Stimulated activated CD4-positive, alpha-beta T cell treated with anti-CD3 and anti-CD28 coated beads, Interleukin-1b, Interleukin-23, amount 100 ng/mL, for 1 hour (primary cell): ENCODE measurements at places on chromosomes 12 and 14.

- DNase-seq: no peak
These were observed 341.9 kb downstream of the GXYLT1 start for GRCh38 chr12:41802803-41803202.

GRCh38 chr14:95611293-95611880 lies 74.8 kb upstream of the TCL1B start:
- DNase-seq: no peak

DNA sequence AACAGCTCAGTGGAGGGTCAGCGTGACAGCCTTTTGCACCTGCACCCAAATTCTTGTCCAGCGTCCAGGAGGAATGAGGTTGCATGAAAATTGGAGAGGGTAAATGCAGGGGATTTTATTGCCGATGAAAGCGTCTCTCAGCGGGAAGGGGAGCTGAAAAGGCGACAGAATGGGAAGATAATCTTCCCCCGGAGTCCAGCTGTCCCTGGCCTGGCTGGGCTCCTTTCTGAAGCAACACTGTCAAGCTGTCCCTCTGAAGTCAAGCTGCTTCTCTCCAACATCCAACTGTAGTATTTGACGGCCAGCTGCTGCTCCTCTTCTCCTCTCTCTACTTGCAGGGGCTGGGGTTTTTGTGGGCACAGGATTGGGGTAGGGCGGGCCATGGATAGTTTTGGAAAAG lies 32.7 kb downstream of the NOPCHAP1 start:
- DNase-seq: no peak

GRCh38 chr12:6278439-6279255 lies 31.8 kb upstream of the PLEKHG6 start:
- peak; percentile 79 for DNase-seq

GRCh38 chr12:109182041-109182839 lies 65.9 kb downstream of the ACACB start:
- DNase-seq: no peak

- no peak for DNase-seq
These were observed 37.1 kb downstream of the USP15 start for GRCh38 chr12:62297321-62297720.

DNA sequence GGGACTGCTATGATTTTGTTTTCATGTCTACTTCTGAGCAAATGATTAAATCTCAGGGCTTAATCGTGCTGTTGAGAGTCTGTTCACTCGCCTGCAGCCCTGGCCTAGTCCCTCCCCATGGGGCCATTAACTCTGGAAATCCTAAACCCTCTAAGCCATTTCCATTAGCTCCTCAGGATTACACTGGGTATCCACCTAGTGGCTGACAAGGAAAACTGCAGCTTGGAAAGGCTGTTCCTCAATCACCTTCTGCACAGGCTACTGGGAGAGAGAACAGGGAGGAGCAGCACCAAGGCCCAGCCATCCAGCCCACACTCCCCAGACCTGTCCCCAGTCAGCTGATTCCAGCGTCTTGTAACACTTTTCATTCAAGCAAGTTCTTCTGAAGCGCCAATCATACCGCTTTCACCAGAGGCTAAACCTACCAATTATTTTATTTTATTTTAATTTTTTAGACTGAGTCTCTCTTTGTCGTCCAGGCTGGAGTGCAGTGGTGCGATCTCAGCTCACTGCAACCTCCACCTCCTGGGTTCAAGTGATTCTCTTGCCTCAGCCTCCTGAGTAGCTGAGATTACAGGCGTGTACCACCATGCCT lies 48.7 kb downstream of the NEUROD4 start:
- no peak for DNase-seq

DNA sequence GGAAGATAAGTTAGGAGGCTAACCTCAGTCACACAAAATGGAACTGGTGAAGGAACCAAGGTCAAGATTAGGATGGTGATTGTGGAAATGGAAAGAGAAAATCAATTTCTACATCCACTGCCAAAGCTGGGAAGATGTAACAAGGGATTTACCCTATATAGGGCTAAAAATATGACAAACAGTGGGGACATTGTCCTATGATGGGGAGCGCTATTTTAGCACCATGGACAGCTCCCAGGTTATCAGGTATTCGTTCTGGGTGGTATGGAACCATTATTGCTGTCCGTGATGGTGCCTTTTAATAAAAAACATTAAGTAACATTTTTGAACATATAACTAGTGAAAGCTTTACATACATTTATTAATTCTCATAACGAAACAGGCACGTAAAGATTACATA lies 124.0 kb downstream of the NDUFA12 start:
- DNase-seq: no peak

DNA sequence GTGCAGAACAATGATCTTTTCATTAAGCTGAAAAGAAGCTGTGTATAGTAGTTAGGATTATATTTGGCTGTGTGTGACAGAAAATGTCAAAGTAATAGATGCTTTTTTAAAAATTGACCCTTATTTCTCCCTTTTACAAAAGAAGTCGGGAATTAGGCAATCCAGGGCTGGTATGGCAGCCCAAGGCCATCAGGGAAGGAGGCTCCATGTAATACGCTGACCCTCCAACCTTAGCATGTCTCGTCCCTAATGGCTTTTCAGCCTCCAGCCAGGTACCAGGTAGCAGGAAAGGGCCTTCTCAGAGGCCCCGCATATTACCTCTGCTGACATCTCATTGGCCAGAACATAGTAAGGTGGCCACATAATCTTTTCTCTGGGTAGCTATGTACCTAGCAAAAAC lies 79.7 kb downstream of the VCPKMT start:
- no peak for DNase-seq

DNA sequence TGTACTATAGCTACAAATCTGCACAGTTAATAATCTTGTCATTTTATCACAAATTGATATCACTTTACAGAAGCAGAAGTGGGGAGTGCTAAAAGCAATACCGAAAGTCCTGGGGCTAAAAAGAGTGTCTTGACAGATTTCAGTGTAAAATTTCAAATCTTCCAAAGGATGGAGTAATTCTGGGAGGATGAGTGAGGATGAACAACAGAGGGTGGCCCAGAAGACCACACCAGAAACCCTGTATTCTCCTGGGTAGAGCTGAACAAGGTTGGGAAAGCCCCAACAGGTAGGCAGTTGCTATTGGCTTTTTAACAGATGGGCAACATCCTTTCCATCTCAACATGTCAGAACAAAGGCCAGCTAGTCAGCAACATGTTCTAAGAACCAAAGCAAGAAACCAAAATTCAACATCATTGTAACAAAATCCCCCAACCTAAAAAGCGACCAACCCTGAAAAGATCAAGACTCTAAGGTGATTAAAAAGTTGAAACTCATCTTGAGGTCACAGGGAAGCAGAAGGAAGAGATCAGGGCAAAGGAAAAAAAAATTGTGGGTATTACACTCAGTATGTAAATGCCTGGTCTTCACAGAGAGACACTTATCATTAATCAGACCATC lies 38.8 kb downstream of the CBX5 start:
- no peak for DNase-seq

GRCh38 chr14:99273766-99274345 lies 1.9 kb upstream of the BCL11B start:
- no peak for DNase-seq

GRCh38 chr14:104432611-104433231 lies 146.8 kb upstream of the C14orf180 start:
- DNase-seq: no peak

- DNase-seq: no peak
These were observed 5.5 kb downstream of the PRKCH start for GRCh38 chr14:61326847-61327246.

DNA sequence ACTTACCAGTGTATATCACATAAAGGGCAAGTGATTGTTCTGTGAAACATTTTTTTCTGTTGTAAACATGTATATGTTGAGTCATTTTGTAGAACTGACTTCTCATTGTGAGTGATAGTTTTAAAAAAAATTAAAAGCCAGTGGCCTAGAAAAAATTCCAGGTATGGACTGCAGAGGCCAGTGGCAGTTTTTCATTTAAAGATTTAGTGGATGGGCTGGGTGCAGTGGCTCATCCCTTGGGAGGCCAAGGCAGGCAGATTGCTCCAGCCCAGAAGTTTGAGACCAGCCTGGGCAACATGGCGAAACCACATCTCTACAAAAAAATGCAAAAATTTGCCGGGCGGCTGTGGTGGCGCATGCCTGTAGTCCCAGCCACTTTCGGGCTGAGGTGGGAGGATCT lies 84.7 kb upstream of the MDM1 start:
- DNase-seq: no peak

GRCh38 chr12:51012570-51013236 lies 13.5 kb downstream of the SLC11A2 start:
- DNase-seq: no peak

GRCh38 chr12:131827961-131828534 lies at the start of gene MMP17:
MMP17 (plus strand) TSS chr12:131828393; CDS start chr12:131828495, 102 bp downstream.
- no peak for DNase-seq

DNA sequence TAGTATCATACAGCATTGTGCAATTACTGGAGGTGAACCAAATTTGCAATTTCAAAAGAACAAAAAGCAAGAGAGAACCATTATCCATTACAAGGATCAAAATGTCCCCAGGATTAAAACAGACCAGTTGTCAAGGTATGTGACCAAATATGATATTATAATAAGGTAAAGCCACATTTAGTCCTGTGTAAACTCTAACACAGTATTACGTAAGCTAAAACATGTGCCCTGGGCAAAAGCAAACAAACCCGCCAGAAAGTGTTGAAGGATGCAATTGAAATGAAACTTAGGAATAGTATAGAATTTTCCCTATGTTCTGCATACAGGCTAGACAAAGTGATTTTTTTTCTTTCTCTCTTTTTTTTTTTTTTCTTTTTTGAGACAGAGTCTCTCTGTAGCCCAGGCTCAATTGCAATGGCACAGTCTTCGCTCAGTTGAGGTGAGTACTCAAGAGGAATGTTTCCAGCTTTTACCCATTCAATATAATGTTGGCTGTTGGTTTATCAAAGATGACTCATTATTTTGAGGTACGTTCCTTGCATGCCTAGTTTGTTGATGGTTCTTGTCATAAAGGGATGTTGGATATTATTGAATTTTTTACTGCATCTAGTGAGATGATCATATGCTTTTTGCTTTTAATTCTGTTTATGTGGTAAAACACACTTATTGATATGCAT lies 137.1 kb upstream of the FOXG1 start:
- DNase-seq: no peak

DNA sequence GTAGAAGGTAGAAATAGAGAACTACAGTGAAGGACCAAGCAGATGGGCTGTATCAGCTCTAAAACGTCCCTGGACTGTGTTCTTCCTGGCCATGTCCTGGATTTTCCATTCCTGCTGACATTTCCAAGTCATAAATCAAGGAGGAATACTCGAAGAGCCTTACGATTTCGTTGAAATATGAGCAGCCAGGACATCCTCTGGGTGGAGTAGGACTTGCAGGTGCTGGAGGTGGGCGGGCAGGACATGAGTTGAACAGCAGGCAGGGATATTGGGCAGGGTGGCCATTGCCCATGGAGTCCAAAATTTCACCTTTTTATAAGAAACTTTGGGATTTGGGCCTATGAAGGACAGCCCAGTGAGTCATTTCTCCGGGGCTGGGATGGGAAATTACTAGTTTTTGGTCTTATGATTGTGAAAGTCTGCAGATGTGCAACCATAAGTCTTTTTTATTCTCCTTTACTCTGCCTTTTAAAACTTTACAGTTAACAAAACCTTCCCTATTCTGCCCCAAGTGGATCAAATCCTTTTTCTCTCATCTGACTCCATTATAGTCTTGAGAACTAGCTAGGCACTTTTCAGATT lies 88.8 kb downstream of the TMX1 start:
- no peak for DNase-seq

GRCh38 chr14:48193893-48194292 lies 518.5 kb upstream of the MDGA2 start:
- no peak for DNase-seq

DNA sequence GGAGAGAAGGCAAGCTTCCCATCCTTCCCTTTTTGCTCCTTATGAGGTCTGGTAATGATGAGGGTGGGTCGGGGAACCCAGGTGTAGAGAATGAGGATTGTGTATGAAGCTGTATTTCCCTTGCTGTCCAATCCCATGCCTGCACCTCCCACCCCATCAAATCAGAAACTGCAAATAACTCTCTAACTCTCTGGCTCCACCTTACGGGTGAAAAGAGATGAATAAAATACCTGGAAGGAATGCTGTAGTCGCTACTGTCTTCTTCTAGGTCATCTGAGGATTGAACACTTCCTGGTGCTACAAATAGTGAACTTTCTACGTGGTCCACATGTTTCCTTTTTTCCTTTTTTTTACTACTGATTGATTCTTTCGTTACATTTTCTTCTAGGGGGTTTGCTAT lies 38.9 kb upstream of the DICER1 start:
- DNase-seq: no peak

DNA sequence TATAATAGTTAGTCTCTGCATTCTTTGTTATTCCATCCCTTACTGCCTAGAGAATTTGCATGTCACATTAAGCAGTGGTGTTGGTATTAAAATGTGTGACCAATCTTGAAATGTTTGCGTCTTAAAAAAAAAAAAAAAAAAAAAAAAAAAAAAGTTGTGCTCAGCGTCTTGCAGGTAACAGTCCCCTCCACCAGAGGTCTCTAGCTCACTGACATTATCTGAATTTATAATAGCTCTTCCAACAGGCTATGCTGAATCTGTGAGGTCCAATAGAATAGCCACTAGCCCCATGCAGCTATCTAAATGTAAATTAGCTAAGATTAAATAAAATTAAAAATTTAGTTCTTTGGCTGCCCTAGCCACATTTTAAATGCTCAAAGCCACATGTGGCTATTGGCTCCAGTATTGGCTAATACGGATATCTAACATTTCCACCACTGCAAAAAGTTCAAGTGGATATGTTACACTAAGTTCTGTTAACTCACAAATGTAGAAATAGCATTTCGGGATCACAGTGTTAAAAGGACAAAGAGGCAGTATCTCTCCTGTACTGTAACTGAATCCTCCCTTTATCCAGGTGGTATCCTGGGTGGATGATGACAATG lies 28.7 kb downstream of the NKX2-8 start:
- DNase-seq: no peak

DNA sequence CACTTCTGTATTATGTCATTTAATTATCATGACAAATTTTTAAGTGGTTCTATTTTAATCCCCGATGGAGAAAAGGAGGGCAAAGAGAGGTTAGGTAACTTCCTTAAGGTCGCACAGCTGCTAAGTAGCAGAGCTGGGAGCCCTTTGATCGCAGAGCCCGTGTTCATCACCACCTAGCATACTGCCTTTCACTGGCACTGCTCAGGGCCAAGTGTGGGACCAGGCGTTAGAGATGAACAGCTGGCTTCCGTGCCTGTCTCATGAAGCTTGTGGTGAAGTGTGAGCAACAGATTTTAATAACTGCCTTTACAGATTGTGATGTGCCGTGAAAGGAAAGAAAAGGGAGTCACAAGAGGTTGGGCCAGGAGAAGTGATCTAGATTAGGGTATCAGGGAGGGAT lies 273.6 kb downstream of the AKAP6 start:
- no peak for DNase-seq

DNA sequence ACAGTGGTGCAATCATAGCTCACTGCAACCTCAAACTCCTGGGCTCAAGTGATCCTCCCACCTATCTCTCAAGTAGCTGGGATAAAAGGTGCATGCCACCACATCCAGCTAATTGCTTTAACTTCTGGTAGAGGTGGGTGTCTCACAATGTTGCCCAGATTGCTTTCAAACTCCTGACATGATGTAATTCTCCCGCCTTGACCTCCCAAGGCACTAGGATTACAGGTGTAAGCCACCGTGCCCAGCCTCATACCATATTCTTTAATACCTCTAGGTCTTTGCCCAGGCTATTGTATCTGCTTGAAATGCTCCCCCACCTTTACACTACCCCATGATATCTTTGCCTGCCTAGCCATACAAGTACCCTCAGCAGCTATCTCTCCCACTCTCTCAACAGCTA lies 11.3 kb downstream of the R3HDM2 start:
- no peak for DNase-seq

- DNase-seq: no peak
These were observed 227.7 kb downstream of the NOVA1 start for GRCh38 chr14:26370115-26370514.
